ENCODE measurements at places on chromosomes 1 and 21.
A peak's percentile ranks its signal among the peaks of the same experiment; 100 is the strongest.

DNA sequence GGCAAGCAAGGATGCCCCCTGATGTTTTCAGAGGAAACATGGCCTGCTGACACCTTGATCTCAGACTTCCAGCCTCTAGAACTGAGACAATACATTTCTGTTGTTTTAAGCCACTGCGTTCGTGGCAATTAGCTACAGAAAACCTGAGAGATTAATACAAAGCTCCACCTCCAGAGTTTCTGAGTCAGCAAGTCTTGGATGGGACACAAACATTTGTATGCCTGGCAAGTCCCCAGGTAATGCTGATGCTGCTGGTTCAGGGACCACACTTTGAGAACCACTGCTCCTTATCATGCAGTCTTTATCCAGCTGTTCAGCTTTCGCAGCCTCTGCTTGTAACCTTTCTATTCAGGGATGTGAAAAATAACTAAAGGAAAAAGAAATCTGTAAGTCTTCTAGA is 565.7 kb upstream of the PLXNA2 start:
- no peak for DNase-seq

DNA sequence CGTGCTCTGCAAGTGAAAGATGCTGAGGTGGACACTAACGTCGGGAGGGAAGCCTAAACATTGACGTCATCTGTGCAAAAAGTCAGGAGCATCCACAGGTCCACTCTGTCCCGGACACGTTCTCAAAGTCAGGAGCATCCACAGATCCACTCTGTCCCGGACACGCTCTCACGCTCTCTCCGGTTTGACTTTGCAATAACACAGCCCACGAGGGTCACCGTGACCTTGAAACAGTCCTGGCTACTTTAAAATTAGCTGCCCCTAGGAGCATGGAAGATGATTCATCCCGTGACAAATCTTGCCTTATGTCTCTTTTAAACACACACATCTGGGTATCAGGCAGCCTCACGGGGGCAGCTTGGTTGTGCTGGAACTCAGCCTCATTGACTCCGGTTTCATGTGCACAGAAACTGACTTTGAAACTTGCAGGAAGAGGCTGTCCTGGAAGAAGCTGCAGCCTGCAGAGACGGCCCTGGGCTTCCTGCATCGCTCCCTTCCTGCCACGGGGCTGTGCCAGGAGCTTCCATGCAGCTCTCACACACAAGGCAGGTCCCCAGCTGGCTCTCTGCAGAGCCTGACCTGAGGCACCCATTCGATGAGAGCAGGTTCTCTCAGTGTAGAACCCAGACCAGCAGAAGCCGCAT is 18.1 kb upstream of the COL18A1 start:
- no peak for DNase-seq

GRCh38 chr1:47478090-47478489 is 40.2 kb downstream of the FOXD2 start:
- DNase-seq = no peak

- no peak for DNase-seq
These were observed 46.9 kb downstream of the PTP4A2 start for GRCh38 chr1:31891280-31891679.

DNA sequence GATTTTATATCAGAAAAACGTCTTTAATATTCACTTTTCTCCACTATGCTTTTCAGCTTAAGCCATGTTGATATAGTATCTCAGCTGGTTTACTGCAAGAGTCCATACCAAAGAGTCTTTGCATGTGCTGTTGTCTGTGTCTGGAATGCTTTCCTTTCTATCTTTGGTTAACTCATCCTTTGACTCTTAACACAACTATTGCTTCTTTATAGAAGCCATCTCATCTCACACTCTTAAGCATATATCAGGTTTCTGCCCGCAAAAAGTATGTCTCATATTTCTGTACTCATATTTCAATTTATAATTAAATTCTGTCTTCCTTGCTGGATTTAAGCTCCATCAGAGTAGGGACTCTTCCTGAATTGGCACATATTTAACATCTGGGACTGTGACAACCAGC is 220.9 kb upstream of the KCNK2 start:
- DNase-seq = no peak

DNA sequence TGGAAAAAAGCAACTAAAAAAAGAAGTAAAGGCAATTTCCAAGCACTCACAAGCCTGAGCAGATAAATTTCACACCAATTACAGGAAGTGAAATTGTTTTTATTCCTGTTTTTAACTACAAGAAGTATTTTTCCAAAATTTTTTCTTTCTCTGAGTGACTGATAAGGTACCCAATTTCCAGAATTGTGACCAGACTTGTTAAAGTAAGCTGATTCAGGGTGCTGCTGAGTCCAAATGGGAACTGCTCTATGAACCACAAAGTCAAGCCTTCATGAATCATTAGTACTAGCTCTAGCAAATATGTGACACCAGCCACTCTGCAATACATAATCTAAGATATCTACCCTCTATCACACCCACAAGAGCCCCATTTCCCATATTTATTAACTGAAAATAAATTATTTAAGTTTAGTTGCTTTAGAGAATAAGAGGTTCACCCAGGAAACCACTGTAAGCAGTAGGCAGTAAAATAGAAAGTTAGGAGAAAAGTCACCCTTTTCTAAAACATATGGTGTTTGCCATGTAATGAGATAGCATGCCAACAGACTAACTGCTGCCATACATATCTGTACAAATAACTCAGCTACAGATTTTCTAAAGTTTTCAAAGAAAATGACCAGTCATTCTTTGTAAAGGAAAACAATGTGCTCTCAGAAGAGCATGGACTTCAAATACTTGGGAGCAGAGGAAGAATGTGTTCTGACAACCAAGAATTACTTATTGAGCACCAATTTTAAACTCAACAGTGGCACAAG is 43.1 kb upstream of the TNFSF18 start:
- no peak for DNase-seq

- no peak for DNase-seq
These were observed 10.0 kb upstream of the OVAAL start for GRCh38 chr1:180548686-180549317.

DNA sequence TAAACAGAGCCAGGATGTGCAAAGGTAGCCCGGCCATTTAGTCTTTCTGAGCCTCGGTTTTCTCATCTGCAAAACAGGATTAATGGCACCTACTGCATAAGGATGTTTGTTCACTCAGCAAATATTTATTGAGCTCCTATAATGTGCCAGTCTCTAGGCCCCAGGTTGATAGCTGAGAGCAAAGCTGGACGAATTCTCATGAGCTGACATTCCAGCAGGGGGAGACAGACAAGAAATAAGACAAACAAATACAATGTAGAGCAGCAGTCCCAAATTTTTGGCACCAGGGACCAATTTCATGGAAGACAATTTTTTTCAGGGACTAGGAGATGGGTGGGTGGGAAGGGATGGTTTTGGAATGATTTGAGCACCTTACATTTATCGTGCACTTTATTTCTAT is 74.3 kb upstream of the PAX7 start:
- peak; percentile 33 for DNase-seq

- no peak for DNase-seq
These were observed 627 bp downstream of the PLEKHA6 start for GRCh38 chr1:204359131-204359473.

DNA sequence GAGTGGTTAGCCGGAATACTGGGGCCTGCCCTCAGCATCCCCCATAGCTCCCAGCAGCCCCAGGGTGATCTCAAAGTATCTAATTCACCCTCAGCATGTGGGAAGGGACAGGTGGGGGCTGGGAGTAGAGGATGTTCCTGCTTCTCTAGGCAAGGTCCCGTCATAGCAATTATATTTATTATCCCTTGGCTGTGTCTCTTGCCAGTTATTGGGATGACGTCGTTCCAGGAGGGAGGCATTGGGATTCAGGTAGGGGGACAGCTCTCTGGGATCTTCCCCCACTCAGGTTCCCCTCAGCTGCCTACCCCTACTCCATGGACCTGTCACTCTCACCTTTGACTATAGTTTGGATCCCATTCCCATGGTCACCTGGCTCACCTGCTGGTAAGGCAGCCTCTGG is 11.9 kb upstream of the PEAR1 start:
- DNase-seq = no peak

DNA sequence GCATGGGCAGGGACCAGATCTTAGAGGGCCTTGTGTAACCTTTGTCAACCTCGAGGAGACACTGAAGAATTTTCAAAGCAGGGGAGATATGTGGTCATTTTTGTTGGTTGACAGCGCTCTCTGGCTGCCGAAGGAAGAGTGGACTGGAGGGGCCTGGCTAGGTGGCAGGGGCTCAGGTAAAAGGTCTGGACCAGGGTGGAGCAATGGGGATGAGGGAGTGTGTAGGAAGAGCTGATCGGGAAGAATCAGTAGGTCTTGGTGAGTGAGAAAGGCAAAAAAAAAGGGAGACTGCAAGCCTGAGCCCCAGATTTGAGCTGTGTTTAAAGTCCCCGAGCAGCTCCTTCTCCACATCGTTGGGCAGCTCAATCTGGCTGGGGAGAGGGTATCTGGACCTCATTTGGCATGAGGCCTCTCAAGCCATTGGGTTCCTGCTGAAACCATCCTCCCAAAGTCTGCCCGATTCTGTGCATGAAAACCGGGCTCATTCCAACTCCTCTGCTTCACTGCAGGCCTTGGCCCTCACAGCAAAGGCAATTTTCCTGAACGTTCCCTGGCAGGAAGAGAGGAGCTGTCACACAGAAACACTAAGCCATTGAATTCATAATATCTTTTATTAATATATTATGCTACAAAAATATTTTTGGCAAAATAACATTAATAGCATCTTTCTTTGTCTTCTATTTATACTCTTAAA is 237.1 kb downstream of the TRABD2B start:
- no peak for DNase-seq

DNA sequence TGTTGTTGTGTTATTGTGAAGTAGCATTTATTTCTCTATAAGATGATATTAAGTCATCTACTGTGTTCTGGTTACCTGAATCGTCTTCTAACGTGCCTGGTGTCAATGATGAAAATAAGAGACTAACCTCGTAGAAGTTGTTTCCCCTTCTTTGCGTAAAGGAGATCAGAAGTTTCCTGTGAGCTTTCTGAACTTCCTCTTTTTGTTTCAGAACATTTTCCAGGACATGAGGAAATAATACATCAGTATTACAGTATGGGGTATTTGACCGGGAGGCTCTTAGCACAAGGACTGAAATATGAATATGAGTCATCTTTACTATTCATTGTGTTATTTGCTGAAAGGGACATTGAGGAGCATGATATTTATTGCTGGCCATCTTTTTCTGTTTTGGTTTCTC is 1.3 kb downstream of the ST6GALNAC3 start:
- DNase-seq = peak; percentile 38

- DNase-seq = peak; percentile 38
These were observed 166.3 kb upstream of the NR5A2 start for GRCh38 chr1:199861020-199861795.

DNA sequence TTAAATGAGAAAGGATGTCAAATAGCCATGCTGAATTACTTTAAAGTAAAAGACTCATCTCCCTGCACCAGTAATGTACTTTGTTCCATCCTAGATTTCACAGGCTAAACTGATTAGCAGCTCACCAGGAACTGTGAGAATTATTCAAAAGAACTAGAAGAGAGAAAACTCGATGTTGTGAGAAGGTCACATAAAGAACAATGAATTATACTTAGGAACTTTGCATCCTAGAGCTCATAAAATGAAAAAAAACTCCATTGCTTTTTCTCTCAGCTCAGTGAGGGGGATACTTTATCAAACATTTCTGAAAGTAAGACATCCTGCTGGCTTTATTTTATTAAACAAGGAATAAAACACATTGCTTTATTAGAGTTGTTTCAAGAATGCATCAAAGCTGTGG is 278.5 kb downstream of the MRPL39 start:
- DNase-seq = no peak

DNA sequence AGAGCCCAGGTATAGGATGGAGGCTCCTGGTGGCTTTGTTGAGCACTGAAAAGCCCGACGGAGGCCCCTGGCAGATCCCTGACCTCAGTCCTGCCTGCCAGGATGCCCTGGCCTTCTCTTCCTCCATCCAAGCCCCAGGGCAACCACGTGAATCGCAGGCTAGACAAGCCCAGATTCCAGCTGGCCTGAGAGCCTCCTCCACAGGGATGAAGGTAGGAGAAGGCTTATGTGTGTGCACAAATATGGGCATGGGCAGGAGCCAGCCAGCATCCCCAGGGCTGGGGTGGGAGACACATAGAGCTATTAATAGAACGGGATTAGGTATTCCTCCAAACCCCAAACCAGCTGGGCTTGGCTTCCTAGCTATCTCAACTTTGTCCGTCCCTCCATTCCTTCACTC is 4.0 kb upstream of the EXTL1 start:
- no peak for DNase-seq

GRCh38 chr1:211606914-211607753 is 28.2 kb upstream of the SLC30A1 start:
- DNase-seq = peak; percentile 88

DNA sequence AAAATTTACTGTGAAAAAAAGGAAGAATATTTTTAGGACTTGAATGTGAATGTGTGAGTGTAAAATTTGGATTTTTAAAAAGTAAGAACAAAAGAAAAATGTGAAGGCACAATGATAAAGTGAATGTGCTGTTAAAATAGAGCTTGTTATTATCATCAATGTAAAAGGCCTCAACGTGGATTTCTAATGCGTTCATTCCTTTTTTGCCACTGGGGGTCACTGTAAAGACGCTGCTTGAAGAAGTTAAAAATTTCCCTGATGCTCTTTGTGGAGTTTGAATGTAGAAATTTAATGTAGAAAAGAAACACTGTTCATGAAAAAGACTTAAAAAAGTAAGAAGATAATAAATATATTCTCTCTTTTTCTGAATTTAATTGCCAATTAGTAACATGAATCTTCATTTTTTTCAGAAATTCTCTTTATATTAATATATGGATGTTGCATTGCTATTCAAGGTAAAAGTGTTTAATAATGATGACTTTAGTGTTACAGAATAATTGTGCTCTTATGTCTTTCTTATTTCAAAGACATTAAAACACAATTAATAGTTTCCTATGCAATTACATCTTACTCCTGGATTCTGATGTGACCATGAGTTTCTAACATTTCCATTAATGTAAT is 161.5 kb downstream of the DNM3 start:
- peak; percentile 45 for DNase-seq

DNA sequence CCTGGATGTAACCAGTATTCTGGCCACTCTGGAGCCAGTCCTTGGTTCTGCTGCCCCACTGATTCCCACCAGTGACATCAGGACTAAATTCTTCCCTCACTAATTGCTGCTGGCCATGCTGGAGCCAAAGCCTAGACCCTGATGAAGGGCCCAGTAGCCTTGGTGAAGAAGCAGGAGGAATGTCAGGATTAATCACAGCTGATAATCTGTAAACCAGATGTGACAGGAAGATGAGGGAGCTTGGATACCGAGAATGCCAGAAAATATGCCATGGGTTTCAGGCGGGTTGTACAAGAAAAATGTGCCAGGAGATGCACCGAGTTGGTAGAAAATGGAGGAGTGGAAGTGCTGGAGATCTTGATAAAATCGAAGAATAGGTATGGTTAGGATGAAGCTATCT is 119.0 kb upstream of the PPP2R5A start:
- no peak for DNase-seq

- no peak for DNase-seq
These were observed 2.4 kb downstream of the PGLYRP4 start for GRCh38 chr1:153346077-153346723.

- no peak for DNase-seq
These were observed 52.5 kb downstream of the RASAL2 start for GRCh38 chr1:178146436-178146835.
